CD8-positive, alpha-beta T cell (primary cell): ENCODE measurements at places on chromosomes 16 and 17. TPM values are rescaled to one million over a fixed set of nuclear protein-coding genes. Genes with fewer than 3 reads are reported as not detected.
A peak's percentile ranks its signal among the peaks of the same experiment; 100 is the strongest.

DNA sequence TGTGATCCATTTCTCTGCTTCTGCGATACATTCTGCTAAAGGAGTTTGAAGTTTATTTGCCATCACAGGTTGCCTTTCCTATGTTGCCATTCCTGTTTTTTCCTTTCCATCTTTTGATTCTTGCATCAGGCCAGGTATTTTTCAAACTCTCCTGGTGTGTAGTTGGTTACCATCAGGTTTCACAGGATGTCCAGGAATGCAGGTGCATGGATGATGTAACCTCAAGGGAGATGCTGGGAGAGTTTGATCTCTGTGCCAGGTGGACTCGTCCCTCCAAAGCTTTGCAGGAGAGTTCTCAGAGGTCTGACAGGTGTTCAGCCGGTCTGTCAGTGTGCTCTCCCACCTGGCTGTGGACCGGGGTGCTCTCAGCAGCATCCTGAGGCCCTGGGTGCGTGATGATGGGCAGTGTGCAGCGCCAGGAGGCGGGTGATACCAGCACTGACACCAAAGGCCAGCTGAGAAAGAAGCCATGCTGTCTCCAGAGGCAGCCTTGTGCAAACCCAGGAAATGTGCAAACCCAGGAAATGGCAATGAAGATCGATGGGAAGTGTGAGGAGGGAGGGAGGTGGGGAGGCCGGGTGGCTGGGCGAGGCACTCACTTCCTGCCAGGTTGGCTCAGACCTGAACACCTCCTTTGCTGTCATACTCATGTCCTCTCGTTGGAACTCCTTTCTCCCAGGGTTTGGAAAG is 1.7 kb downstream of the ATP2C2 start:
- DNase-seq: no peak

DNA sequence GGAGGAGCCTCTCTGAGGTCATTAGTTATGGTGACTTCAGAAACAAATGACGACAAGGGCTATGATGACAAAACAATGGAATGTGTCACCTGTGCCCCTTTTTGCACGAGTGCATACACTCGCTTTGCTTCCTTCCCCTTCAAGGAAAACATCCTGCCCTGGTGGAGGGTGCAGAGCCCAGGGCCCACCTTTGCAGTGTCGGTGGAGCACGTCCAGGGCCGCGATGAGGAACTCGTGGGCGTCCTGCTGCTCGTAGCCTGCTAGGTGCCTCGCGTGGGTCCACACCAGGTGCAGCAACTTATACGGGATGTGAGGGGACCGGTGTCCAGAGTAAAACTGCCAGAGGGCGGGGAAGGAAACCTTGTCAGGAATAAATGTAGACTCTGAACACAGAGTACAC is 27.2 kb downstream of the USP22 start:
- DNase-seq: no peak

DNA sequence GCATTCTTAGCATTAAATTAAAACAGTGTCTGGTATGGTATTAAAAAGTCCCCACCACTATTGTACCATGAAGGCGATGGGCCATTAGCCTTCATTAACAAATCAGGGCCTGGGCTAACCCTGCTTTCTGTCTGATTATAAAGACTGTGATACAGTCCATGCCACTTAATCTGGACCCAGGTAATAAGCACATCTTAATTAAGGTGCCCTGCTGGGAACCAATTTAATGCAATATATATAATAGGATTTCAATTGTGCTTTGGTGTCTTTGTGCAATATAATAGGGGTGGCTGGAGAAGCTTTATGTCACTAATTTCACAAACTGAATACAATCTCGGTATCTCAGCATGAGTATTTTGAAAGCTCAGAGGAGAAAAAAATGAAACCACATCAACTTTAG is 64.4 kb upstream of the CDH8 start:
- DNase-seq: no peak

GRCh38 chr17:40980596-40980995 is 3.5 kb downstream of the KRT40 start:
- no peak for DNase-seq

- DNase-seq: peak; percentile 41
Measured at GRCh38 chr17:82497483-82498405, 21.8 kb upstream of the FOXK2 start.

DNA sequence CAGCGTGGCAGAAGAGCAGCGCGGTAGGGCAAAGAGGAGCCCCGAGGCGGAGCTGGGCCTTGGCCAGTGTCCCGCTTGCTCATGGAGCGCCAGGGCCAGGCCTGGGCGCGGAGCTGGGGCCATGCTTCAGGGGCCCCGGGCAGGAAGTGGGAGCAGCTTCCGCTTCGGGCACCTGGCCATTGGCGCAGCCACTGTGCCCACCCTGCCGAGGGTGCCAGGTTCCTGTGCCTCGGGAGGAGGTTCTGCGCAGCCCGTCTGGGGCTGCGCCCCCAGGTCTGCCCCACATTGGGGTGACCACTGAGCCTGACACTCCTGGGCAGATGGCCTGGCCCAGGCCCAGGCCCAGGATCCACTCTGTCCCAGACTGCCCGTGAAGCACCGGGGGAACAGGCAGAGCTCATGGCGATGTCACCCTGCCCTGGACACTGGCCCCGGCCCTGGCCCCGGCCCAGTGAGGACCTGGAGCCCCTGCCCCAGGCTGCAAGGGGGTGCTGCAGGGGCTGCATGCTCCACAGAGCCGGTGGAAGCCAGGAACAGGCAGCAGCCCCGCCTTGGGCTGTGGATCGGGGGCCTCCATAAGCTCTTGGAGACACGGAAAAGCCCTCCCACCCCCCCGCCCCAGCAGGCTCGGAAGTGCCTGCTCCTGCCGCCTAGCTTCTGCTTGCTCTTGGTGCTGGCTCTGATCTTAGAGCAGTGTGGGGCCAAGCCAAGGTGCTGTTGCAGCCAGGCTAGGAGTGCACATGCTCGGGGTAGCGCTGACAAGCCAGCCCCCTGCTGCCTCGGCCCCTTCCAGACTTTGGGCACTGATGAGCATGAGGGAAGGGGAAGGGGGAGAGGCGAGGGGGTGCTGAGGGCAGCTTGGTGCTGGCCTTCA is 35.9 kb upstream of the FOXJ1 start:
- DNase-seq: no peak

DNA sequence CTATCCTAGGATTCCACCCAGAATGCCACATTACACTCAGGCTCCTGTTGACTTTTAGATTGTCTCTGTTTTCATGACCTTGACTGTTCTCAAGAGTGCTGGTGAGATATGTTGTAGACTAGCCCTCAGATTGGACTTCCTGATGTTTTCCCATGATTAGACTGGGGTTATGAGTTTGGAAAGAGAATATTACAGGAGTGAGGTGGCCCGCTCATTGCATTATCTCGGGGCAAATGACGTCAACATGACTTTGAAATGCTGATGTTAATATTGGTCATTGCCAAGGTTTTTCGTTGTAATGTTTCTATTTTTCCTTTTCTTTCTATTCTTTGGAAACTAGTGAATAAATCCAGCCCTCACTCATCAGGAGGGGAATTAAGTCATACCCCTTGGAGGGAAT is 355.7 kb upstream of the MON1B start:
- DNase-seq: no peak

DNA sequence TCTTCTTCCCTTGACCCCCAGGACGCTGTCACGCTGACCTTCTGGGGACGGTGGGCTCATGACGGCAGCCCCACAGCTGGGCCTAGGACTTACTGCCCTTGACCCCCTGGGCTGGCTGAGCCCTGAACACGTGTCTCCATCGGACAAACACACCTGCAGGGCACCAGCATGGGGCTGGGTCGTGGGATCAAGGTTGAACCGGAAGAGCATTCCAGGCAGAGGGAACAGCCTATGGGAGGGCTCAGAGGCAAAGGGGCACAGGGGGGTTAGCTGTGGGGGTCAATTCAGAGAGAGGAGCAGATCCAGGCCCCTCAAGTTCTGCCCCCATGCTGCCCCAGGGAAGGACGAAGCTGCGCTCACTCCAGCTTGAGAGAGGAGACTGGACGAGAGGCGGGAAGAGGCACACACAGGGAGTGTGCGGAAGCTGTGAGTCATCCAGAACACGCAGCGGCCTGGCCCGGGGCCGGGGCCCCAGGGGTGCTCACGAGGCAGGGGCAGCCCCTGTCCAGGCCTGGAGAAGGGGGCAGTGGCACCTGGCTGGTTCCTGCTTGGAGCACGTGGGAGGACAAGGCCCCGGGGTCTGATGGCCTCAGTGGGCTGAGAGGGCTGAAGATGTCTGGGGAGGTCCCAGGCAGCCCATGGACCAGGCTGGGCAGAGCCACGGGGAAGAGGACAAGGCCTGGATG is 9.9 kb downstream of the SSTR5 start:
- DNase-seq: no peak

GRCh38 chr17:77869041-77869599 is 89.4 kb upstream of the TNRC6C start:
- no peak for DNase-seq

GRCh38 chr17:56897646-56898424 is 16.0 kb downstream of the TRIM25 start:
- no peak for DNase-seq

- DNase-seq: no peak
Measured at GRCh38 chr17:34125010-34125409, 130.1 kb upstream of the CCL2 start.

GRCh38 chr17:80254396-80255251 is 6.0 kb upstream of the RNF213 start:
- DNase-seq: no peak

DNA sequence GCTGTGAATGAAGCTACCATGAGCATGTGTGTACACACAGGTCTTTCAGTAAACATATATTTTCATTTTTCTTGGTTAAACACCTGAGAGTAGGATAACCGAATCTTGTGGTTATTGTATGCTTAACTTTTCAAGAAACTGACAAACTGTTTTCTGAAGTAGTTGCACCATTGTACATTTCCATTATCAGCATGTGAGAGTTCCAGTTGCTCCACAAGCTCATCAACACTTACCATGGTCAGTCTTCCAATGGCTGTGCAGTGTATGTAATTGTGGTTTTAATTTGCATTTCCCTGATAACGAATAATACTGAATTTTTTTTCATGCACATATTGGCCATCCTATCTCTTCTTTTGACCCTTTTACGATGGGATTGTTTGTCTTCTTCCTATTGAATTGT is 31.3 kb upstream of the C1QL1 start:
- no peak for DNase-seq

DNA sequence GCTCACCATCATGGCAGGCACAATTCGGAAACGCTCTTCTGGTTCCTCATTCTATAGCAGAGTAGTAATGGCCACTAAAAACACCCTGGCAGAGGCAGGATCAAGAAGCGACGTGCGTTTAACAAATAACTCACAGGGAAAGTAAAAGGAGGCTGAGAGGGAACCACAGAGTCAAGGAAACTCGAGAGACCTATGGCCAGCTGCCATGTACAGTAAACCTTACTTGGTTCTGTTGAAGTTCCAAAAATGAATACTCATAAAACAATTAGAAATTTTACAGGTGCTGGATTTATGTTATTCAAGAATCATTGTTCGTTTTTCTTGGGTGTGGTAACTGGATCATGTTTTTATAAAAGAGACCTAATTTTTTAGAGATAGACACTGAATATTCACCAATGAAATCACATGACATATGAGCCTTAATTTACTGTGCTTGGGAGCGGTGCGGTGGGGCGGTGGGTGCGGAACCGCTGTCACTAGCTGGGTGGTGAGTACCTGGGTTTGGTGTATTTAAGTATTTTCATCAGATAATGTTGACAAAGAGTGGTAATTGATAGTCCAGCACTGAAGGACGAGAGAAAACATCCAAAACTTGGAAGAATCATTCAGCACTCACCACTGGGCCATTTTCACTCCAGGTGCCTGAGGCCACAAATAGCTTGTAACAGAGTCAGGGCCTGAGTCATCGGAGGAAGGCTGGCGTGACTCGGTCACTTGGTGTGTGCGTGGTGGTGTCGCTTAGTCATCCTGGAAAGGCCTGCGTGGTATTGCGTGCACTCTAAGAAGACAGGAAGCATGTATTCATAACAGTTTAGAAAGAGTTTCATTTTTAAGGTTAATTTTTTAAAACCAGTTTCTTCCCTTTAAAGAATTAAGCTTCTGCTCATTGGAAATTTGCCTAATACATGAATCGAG is 135.4 kb upstream of the CHMP6 start:
- peak; percentile 63 for DNase-seq

DNA sequence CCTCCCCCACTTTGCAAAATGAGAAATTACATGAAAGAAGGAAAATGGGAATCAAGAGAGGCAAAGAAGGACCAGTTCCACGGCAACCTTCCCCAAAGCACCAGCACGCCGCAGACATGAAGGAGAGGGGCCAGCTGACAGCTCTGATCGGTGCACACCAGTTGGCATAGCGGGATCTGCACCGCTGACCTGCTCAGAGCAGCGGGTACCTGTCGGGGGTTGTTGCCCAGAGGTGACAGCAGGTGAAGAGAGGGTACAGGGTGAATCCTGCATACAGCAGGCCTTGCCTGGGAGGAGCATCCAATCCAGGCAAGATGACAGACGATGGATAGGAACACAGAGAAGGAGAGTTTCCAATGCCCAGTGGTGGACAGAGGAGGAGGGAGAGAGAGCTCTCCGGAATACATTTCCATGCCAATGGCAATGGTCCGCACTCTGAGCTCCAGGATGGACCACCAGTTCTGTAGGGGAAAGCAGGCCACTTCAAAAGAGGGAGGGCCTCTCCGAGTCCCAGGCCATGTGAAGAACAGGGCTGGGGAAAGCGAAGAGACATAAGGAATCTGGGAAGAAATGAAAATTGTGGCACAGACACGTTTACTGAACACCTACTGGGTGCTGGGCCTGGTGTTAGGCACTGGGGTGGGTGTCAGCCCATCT is 24.0 kb downstream of the CEP295NL start:
- no peak for DNase-seq

- no peak for DNase-seq
Measured at GRCh38 chr16:14121142-14121541, 50.0 kb downstream of the MRTFB start.

DNA sequence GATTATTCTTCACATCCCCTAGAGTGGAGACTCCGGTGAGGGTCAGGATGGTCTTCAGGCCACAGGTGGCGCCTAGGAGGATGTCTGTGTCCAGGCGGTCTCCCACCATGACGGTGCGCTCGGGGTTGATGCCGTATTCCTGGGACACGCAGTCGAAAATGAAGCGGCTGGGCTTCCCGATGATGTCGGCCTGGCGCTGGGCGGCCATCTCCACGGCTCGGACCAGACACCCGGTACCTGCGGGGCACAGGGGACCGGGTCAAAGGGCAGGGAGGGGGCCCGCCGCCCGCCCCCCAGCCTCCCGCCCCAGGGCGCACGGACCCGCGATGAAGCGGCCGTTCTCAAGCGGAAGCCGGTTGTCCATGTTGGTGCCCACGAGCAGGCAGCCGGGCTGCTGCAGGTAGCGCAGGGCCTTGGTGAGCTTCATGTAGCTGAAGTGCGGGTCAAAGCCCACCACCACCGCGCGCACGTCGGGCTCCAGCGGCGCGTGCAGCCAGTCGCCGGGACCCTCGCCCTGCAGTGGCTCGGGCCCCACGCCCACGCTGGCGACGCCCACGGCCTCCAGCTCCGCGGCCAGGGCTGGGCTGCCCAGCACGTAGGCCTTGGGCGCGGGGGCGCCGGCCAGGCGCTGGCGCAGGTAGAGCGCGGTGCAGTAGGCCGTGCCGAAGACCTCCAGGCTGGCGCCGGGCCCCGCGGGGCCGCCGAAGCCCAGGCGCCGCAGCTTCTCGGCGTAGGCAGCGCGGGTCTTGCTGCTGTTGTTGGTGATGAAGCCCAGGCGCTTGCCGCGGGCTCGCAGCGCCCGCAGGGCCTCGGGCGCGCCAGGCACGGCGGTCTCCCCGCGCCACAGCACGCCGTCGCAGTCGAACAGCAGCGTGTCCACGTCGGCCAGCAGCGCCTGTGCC is 572 bp downstream of the PGP start:
- no peak for DNase-seq

The CLEC19A gene
- not detected for total RNA-seq

The KRT33B gene
- total RNA-seq: not detected

The SOX8 gene
- 1.4 TPM for total RNA-seq
